Activated naive CD4-positive, alpha-beta T cell treated with anti-CD3 and anti-CD28 coated beads, Interleukin-2, amount 10 ng/mL, durations not matched to agents 7 days and 5 days (primary cell): ENCODE measurements at places on chromosomes 2 and 18.

DNA sequence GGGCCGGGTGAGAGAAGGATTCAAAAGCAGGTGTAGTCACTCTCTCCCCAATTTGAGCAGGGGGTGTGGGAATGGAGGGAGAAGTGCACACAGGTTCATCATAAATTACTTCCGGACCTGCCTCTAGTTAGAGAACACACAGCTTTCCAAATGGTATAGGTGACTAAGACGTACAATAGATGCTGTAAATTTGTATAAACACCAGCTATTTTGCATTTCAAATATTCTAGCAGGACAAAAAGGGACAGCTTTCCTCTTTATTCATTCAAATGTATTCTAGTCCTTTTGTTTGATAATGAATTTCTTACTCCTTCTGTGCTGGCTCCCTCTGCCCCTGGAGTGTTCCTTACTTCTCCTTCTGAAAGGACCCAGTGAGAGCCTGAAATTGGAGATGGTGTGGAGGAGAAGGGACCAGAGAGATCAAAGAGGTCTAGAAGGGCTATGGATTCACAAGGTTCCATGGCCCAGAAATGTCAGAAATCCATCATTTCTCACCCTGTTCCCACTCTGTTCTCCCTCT is 53.2 kb upstream of the SH3BP4 start:
- DNase-seq: no peak

- DNase-seq: no peak
Observed at GRCh38 chr2:50878251-50878650, 153.7 kb downstream of the NRXN1 start.

DNA sequence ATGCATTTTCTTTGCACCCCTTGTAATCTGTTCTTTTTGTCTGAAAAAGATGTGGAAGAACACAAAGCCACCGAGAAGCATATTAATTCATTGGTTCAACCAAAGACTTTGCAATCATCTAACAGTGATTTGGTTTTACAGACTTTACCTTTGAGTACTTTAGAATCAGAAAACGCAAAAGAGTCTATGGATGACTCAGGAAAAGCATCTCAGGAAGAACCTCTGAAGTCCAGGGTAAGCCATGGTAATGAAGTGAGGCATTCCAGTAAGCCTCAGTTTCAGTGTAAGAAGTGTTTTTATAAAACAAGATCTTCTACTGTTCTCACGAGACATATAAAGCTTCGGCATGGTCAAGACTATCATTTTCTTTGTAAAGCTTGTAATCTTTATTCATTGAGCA is 35.2 kb downstream of the ZNF407 start:
- DNase-seq: no peak

GRCh38 chr2:54411801-54412354 is 44.2 kb upstream of the SPTBN1 start:
- DNase-seq: no peak

GRCh38 chr2:120260736-120261135 is 8.1 kb downstream of the RALB start:
- DNase-seq: no peak

DNA sequence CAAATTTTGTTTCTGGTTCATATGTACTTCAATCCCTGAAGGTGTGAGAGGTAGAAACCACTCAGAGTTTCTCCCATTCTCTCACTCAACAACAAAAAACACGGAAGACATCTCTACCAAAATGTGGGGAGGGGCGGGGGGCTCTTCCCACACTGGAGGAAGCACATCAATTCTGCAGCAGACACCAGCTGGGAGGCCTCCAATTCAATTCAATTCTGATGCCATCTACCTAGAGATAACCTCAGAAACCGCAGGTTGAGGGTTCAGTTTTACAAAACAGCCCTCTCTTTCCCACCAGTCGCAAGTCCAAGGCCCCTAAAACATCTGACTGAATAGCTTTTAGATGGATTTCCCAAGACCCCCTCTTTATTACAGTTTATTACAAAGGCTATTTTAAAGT is 7.0 kb upstream of the MCFD2 start:
- no peak for DNase-seq

GRCh38 chr2:905091-905832 is 45.4 kb upstream of the SNTG2 start:
- no peak for DNase-seq

DNA sequence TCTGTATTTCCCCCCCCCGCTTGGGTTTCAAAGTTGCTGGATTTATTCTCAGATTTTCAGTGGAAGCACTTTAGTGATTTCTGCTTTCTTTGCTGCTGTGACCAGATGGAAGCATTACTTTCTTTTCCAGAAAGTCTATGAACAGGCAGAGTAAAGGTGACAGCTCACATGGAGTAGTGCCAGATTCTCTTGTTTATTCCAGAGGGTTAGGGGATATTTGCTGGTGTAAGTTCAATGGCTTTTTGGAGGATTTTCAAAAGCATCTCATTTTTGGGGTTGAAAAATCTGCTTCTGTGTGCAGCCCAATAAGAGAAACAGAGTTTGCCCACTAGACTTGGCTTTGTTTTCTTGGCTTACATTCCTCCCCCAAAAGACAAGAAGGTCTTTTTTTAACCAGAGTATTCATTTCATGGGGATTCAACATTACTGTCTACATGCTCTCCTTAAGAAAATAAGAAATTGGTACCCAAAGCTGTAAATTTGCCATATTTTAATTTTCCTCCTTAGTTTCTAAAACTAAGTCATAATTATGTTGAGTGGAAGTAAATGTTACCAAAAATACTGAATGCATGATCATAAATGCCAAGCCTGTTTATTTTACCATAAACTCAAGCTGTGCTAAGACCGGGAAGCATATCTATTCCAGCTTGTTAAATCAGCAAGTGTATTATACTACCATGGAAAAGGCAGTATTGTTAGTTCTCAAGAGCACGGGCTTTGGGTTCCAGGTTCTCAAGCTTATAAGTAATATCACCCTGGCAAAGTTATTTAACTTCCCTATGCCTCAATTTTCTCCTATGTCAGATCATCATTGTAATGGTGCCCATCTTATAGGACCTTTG is 557.2 kb downstream of the CPS1 start:
- DNase-seq: no peak

DNA sequence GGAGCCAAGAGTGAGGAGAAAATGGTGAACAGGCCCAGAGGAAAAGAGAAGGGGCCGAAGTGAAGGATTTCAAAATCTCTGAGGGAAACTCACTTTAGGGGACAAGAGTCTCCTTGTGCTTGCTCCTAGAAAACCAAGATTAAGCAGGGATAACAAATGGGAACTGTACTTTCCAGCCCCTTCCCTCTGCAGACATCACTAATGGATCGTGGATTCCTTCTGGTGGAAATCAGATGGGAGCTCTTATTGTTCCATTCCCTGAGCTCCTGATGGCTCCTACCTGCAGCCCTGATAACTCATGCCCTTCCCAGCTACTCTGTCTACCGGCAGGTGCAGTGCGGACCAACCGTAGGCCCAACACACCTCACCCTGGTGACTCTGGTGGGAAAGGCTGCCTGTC is 20.6 kb upstream of the RESP18 start:
- no peak for DNase-seq

- DNase-seq: no peak
Observed at GRCh38 chr2:60634438-60634837, 81.0 kb upstream of the BCL11A start.
